Spinal cord (tissue), 10 donors: ENCODE measurements at places on chromosomes 2 and 18.

- DNase-seq, result no peak
These were observed 225.3 kb upstream of the THUMPD2 start for GRCh38 chr2:40004336-40004735.

GRCh38 chr18:28158083-28158581 is 18.8 kb downstream of the CDH2 start:
- no peak for DNase-seq

DNA sequence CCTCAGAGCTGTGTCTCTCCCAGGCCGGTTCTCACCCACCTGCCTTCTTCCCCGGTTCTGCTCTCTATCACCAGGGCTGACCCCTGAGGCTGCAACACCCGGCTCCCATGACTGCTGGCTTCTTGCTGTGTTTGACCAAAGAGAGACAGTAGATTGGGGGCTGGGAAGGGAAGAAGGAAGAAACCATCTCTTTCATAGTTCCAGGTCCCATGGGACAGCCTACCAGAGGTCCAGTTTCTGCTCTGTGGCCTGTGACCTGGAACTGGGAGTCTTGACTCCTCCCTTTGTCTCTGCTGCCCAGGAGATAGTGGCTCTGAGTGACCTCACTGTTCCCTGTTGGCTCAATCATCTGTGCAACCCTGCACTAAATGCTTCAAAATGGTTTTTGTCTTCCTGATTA is 38.1 kb downstream of the ALPK2 start:
- no peak for DNase-seq

GRCh38 chr2:42106257-42106816 is 58.5 kb downstream of the PKDCC start:
- DNase-seq, result no peak

DNA sequence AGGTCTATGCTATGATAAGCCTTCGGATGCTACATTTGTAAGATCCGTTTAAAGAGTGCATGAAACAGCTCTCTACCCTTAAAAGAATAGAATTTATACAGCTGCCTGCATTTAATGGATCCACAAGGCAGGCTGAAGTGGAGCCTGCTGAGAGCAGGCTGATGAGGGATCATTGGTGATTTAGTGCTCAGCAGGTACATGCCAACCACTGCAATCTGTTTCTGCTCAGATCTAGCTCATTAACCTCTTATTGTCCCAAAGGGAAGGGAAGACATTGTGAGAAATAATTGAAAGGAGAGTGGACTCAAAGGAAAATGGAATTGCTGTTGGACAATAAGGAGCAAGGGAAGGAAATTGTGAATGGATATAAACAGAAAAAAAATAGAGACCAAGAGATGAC is 822.6 kb downstream of the TRIB2 start:
- no peak for DNase-seq
